Hepatocyte (in vitro differentiated cells): ENCODE measurements at places on chromosomes 16 and 17.
A peak's percentile ranks its signal among the peaks of the same experiment; 100 is the strongest.

DNA sequence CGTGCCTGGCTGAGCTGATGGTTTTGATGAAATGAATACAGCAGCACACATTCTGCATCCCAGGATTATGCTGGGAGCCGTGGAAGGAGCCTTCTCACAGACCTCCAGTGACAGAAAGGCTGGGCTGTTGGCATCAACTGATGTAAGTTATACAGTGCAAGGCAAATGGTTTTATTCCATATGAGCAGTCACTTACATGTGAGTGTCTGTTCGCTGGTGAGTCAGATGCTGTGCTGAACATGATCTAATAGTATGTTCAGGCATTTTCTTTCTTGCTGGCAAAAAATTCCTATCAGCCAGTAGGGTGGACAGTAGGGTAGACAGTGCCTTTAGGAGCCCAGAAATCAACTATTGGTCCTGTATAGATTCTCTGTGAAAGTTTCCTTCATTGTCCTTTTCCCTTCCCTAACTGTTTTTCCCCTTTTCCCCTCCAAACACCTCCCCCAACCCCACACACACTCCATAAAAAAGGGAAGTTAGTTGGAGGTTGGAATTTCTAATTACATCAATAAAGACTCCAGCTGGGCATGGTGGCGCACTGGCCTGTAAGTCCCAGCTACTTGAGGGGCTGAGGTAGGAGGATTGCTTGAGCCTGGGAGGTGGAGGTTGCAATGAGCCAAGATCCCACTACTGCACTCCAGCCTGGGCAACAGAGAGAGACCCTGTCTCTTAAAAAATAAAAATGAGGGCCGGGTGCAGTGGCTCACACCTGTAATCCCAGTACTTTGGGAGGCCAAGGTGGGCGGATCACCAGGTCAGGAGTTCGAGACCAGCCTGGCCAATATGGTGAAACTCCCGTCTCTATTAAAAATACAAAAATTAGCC is 36.2 kb downstream of the LDHD start:
- H3K36me3 ChIP-seq: no peaks in the 10 kb centered on the region
- no peak overlapping the region for H3K4me3 ChIP-seq
- H3K4me1 ChIP-seq: no peaks in the 10 kb centered on the region

DNA sequence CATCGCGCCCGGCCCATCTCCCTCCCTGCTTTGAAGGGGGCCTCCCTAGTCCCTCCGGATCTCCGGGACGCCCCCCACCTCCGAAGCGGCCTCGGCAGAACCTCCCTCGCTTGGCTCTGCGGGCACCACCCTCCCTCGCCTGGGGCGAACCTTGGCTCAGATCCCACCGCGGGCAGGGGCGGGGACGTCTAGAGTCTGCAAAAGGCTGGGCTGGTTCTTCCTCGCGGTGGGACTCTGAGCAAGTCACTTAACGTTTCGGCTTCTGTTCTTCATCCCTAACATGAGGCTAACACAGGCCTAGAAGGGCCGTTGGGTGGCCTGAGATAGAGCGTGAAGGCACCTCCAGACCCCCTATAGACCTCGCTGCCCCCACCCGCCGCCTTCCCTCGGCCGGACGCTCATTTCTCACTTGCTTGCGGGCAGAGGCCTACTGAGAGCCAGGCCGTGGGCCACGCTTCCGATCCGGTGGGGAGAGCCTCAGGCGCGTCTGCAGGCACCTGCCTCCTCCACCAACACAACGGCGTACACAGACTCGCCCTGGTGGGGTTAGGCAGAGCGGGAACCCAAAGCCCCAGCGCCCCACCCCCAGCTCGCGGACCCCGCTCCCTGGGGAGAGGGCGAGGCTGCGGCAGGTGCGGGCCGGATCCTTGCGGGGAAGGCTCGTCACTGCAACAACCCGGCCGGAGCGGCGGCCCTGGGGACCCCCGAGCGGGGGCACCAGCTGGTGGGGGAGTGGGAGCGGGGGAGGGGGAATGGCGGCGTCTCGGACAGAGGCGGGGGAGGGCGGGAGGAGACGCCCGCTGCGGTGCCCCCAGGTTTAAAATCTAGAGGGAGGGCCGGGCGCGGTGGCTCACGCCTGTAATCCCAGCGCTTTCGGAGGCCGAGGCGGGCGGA is 5.4 kb downstream of the MYO1C start:
- H3K4me1 ChIP-seq: peaks cover 39% of the 10 kb centered on the region
- H3K4me3 ChIP-seq: no peak overlapping the region
- peak; percentile 73 for DNase-seq

- no peak for DNase-seq
- H3K4me3 ChIP-seq: no peak overlapping the region
- H3K36me3 ChIP-seq: no peaks in the 10 kb centered on the region
- no peak overlapping the region for H3K27ac ChIP-seq
- H3K4me1 ChIP-seq: no peaks in the 10 kb centered on the region
- no peaks in the 10 kb centered on the region for H3K27me3 ChIP-seq
These were observed 91.8 kb downstream of the ASIC2 start for GRCh38 chr17:33201283-33201682.

GRCh38 chr17:7859028-7859427 is 1.2 kb downstream of the CYB5D1 start:
- H3K27me3 ChIP-seq: no peaks in the 10 kb centered on the region
- no peak overlapping the region for H3K27ac ChIP-seq
- H3K4me3 ChIP-seq: no peak overlapping the region
- no peak for DNase-seq
- peaks cover 39% of the 10 kb centered on the region for H3K4me1 ChIP-seq

- no peak overlapping the region for H3K27ac ChIP-seq
- H3K27me3 ChIP-seq: no peaks in the 10 kb centered on the region
- no peak overlapping the region for H3K4me3 ChIP-seq
- no peaks in the 10 kb centered on the region for H3K36me3 ChIP-seq
- no peak for DNase-seq
- H3K4me1 ChIP-seq: peaks cover 13% of the 10 kb centered on the region
These were observed 42.9 kb downstream of the USP10 start for GRCh38 chr16:84742641-84743092.

DNA sequence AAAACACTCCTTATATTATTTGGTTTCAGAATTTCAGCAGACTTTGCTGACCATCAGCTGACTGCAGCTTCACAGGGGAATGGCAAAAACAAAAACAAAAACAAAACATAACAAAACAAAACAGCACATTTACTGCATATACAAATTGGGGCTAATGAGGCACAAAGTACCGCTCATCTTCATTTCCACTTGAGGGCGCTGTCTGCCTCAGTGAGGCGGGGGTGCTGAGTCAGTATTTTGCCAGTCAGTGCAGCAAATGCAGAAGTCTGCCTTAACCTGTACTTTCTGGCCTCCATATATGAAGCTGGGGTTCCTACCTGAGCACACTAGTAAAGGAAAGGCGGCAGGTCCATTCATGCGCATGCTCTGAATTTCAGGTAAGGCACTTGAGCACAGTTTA is 13.5 kb upstream of the DYNLRB2 start:
- H3K27me3 ChIP-seq: no peaks in the 10 kb centered on the region
- no peaks in the 10 kb centered on the region for H3K4me1 ChIP-seq
- H3K4me3 ChIP-seq: no peak overlapping the region
- H3K27ac ChIP-seq: no peak overlapping the region
- H3K36me3 ChIP-seq: no peaks in the 10 kb centered on the region

DNA sequence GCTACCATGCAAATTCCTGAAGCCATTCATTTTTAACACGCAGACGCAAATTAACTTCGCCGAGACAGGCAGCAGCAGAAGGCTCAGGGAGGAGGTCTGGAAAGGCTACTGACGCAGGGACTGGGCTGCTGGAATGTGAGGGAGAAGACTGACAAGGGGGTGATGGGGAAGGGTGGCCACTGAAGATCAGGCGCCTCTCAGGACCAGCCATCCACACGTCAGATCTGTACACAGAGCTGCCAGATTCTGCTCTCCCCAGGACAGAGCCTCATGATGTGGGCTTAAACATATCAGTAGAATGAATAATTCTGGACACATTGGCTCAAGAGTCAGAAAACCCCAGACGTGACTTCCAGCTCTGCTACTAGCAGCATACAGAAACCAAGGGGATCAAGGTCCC is 25.6 kb upstream of the CLEC18B start:
- DNase-seq: no peak
- H3K4me1 ChIP-seq: peaks cover 6% of the 10 kb centered on the region
- no peak overlapping the region for H3K27ac ChIP-seq
- H3K4me3 ChIP-seq: no peak overlapping the region
- H3K27me3 ChIP-seq: no peaks in the 10 kb centered on the region
- no peaks in the 10 kb centered on the region for H3K36me3 ChIP-seq

DNA sequence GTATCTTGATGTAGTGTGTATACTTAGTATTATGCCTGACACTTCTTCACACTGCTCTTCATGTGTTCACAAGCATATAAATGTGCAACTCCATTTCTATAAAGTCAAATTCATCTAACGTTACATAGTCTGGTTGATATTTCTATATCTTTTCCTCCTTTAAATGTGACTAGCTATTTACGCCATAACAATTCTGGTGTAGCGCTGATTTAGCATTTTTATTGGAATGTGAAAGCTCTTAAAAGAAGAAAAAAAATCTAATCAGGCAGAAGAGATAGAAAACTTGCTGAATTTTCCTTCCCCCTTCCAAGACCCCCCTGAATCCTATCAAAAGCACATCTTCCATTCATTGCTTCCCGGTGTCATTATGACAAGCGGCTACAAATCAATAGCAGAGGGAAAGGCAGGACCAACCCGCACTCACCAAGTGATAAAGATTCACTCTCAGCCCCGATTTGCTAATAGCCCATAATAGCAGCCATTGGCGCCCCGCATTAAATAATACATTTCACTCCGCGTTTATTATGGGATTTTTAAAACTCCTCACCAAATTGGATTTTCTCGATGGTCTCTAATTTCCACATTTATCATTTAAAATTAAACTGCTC is 299.5 kb upstream of the PMFBP1 start:
- H3K4me3 ChIP-seq: no peak overlapping the region
- DNase-seq: no peak
- no peak overlapping the region for H3K27ac ChIP-seq
- no peaks in the 10 kb centered on the region for H3K27me3 ChIP-seq

DNA sequence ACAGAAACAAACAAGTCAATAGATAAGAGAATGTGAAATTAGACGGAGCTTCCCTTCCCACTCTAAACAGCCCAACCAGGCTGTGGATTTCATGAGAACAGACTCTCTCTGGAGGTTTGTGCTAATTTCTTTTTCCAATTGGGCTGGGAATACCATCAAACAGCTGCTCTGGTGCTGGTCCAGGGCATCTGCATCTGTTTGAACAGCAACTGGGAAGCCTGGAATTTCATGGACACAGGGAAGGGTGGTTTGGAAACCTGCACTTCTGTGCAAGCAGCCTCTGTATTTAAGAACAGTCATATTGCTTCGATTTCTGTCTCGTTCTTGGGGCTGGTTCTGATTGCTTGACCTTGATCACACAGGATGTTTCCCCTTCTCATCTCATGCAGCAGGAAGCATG is 88.7 kb downstream of the FOXL1 start:
- H3K4me3 ChIP-seq: no peak overlapping the region
- no peaks in the 10 kb centered on the region for H3K36me3 ChIP-seq
- H3K27me3 ChIP-seq: no peaks in the 10 kb centered on the region
- H3K4me1 ChIP-seq: peaks cover 25% of the 10 kb centered on the region
- H3K27ac ChIP-seq: no peak overlapping the region

GRCh38 chr16:30374538-30374937 is at the start of gene MYL11:
MYL11 (plus strand) TSS chr16:30374802; CDS start chr16:30374858, 56 bp downstream.
- no peak for DNase-seq
- H3K36me3 ChIP-seq: no peaks in the 10 kb centered on the region
- H3K4me1 ChIP-seq: peaks cover 14% of the 10 kb centered on the region
- H3K27me3 ChIP-seq: no peaks in the 10 kb centered on the region
- H3K4me3 ChIP-seq: no peak within 1 kb of the TSS
- H3K27ac ChIP-seq: no peak within 1 kb of the TSS

DNA sequence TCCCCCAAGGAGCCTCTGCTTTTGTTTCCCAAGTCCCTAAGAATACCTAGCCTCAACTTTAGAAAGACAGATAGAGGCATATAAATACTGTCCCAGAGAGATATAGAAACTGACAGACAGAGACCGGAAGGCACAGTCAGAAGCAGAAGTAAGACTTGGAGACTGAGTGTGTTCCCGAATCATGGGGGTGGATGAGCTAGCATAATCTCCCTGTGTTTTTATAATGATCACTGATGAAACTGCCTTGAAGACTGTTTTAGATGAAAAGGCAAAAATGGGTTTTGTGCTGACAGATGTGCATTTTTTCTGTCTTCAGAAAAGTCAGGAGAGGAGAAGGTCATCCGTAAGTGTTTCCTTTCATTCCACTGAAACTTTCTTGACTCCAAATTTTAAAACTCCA is 8.3 kb upstream of the PSMD3 start:
- no peaks in the 10 kb centered on the region for H3K27me3 ChIP-seq
- no peaks in the 10 kb centered on the region for H3K4me1 ChIP-seq
- H3K36me3 ChIP-seq: no peaks in the 10 kb centered on the region
- no peak overlapping the region for H3K4me3 ChIP-seq
- no peak for DNase-seq
- peak overlapping the region; percentile 37 for H3K27ac ChIP-seq

- H3K4me1 ChIP-seq: no peaks in the 10 kb centered on the region
- no peak overlapping the region for H3K27ac ChIP-seq
- no peak overlapping the region for H3K4me3 ChIP-seq
- no peaks in the 10 kb centered on the region for H3K27me3 ChIP-seq
- no peak for DNase-seq
These were observed 29.9 kb downstream of the PIK3R6 start for GRCh38 chr17:8837563-8838075.

DNA sequence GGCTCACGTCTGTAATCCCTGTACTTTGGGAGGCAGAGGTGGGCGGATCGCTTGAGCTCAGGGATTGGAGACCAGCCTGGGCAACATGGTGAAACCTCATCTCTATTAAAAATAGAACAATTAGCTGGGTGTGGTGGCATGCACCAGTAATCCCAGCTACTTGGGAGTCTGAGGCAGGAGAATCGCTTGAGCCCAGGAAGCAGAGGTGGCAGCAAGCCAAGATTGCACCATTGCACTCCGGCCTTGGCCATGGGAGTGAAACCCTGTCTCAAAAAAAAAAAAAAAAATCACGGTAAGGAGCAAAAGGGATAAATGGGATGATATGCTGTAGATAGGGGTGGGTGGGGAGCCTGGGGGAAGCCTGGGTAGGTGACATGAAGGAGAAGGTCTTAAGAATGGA is 20.4 kb upstream of the TMEM98 start:
- H3K4me1 ChIP-seq: peaks cover 42% of the 10 kb centered on the region
- no peaks in the 10 kb centered on the region for H3K27me3 ChIP-seq
- no peak overlapping the region for H3K4me3 ChIP-seq
- H3K27ac ChIP-seq: no peak overlapping the region
- no peak for DNase-seq
- H3K36me3 ChIP-seq: no peaks in the 10 kb centered on the region

DNA sequence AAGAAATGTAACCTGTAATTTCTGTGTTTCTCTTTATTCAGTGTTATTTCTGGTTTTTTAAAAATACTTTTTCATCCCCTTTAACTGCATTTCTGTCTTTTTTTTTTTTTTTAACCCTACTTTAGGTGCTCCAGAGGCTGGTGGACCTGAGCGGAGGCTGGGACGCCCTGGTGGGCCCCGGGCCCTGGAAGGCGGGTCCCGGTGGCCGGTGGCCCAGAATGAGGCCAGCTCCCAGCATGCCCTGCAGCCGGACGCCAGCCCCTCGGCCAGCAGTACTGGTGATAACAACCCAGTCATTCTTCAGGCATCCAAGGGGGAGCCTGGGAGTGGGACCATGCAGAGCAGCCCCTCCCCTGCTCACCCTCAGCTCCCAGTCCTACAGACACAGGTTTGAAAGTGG is 1.5 kb downstream of the SRCAP start:
- no peak overlapping the region for H3K4me3 ChIP-seq
- peak overlapping the region; percentile 99 for H3K27ac ChIP-seq
- peak; percentile 23 for DNase-seq
- H3K4me1 ChIP-seq: peaks cover 22% of the 10 kb centered on the region
- H3K36me3 ChIP-seq: no peaks in the 10 kb centered on the region
- no peaks in the 10 kb centered on the region for H3K27me3 ChIP-seq

- no peak overlapping the region for H3K4me3 ChIP-seq
- no peaks in the 10 kb centered on the region for H3K36me3 ChIP-seq
- no peak overlapping the region for H3K27ac ChIP-seq
- peaks cover 20% of the 10 kb centered on the region for H3K4me1 ChIP-seq
- no peaks in the 10 kb centered on the region for H3K27me3 ChIP-seq
These were observed 13.6 kb upstream of the TMIGD1 start for GRCh38 chr17:30347488-30347887.
